ENCODE measurements at places on chromosomes 6 and 20.

DNA sequence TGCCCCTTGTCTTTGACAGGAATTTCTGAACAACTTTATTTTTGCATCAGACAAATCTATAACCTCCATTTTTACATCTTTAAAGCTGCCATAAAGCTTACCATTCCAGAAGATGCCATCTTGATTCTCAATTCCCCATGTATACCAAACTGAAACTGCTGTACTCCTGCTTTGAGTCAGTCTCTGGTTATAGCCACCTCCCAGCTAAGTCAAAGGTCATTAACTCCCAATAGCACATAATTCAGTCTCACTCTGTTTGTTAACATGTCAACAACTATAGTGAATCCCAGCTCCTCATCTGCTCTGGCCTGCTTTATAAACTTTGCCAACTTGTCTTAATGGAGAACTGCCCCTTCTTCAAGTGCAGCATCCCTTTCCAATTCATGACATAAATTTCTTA, 343.6 kb downstream of the FRK start:
- DNase-seq, result no peak

DNA sequence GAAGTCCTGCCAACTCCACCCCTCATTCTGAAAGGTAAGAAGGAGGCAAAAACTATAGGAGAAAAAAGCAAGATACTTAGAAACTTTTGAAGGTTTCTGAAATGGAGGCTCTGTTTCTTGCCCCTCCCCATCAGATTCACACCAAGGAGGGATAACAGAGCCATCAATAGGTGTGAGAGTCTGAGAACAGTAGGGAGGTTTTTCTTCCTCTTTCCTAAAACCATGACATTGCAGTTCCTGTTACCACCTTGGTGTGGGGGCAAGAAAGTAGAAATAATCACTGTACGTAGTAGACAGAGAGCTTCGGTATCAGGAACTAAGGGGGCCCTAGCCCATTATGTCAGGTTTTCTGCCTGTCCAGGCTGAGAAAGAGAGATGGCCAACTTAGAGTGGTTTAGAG, 333.3 kb upstream of the SYNCRIP start:
- no peak for DNase-seq

GRCh38 chr6:26195924-26196845, 109.0 kb downstream of the HFE start:
- no peak for DNase-seq

DNA sequence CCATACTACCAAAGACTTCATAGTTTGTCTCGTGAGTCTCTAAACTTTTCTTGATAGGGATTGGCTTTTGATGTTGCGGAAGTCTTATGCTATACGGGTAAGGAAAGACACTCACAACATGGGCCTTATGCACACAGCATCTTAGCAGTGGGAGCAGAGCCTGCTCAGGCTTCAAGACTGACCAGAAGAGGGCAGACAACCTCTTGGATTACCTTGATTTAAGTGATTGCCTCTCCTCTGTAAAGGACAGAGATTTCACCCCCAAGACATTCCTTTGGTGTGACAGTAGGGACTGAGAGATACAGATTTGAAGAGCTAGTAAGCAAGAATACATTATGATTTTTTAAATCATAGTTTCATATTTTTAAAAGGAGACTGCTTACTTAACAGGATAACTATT, 71.0 kb upstream of the SAMD3 start:
- DNase-seq, result no peak

- no peak for DNase-seq
These were observed 100.8 kb upstream of the NEDD9 start for GRCh38 chr6:11333132-11333849.

DNA sequence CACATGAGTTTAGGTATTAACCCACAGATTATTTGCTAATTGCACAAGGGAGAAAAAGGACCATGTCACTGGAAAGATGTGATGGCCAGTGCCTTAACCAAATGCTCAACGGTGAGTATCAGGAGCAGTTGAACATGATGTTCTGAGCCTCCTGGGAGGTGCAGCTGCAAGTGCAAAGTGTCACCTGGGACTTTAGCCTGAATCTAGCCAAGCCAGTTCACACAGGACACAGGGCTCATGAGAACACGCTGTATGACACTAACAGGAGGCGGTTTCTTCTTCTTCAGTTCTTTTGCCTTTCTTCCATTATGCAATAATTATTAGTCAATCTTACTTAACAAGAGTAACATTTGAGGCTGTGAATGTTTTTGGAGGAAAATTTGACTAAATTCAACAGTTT, 225.3 kb downstream of the THBS2 start:
- no peak for DNase-seq

- DNase-seq, result no peak
These were observed 20.3 kb downstream of the ZMYND8 start for GRCh38 chr20:47336129-47336754.

DNA sequence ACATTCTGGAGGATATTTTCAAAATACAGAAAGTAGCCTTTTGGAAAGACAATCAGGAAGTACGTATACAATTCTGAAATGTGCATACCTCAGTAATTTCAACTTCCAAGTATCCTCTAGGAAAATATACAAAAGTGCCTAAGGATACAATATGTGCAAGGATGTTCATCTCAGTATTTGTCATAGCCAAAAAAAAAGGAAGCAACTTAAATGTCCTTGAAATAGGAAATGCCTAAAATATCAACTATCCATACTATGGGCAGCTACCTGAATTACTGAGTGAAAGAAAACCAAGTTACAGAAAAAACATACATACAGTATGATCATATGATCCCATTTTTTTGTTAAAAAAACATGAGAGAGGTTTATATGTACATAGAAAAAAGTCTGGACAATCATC, 1.5 kb downstream of the PPIL1 start:
- no peak for DNase-seq

DNA sequence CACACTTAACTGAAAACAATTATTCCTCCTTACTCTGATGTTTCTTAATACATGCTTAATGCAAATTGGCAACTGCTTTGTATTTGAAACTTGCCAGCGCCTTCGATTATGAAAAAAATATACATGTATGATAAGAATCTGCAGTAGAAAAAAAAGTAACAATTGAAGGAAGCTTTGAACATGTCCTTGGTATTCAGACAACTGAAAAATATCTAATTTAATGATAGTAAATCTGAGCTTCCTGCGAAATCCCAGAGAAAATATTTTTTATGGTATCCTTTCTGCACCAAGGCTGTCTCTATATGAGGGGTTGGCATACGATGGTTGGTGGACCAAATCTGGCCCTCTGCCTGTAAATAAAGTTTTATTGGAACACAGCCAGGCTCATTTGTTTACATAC, 186.2 kb downstream of the HDGFL1 start:
- no peak for DNase-seq

DNA sequence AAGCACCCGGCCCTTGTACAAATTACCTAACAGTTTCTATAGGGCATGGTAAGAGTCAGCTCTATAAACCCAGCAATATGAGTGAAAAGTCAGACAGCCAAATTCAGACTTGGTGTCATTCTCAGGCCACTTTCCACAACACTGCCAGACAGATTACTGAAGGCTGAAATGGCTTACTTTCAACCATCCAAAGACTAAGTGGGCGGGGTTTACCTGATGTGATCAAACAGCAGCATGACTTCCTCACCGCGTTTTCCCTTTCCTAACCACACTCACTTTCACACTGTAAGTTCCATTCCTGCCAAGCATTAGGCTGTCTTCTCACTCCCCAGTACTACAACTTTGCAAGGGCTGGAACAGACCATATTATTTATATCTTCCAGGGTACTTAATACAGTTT, 85.9 kb downstream of the SMLR1 start:
- DNase-seq, result no peak

- no peak for DNase-seq
These were observed 6.5 kb upstream of the BTN3A2 start for GRCh38 chr6:26358511-26358981.

GRCh38 chr20:37749620-37750403, 56.0 kb downstream of the CTNNBL1 start:
- DNase-seq, result no peak

DNA sequence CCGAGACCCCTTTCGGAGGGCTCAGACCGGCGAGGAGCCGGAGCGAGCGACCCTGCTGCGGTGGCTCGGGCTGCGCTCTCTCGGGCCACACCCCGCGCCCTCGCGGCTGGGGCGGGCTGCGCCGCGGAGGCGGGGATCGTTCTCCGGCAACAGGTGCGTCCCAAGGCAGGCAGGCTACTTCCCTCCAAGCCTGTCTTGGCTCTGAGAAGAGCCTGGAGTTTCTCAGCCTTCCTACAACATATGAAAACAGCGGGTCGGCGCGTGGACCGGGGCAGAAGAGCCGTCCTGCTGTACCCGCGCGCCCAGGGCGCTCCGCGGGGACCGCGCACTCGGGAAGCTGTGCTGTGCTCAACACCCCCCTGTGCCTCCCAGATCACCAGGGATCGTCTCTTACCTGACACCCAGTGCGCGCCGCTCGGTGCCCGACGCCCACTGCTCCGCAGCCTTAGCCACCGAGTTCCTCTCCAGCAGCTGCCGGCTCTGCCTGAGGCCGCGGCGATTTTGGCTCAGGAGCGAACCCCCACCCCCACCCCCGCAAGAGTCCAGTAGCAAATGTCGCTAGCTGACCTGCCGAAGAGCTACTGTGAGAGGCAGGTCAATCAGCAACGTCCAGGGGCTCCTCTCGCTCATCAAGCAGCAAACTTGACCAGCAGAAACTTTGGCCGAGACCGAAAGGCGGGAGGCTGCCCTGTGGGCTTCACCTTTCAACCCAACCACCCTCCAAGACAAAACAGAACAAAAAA, 3.7 kb upstream of the OLIG3 start:
- DNase-seq, result peak; percentile 37

GRCh38 chr20:51531141-51531710, 11.3 kb downstream of the NFATC2 start:
- no peak for DNase-seq

GRCh38 chr6:114407426-114408035, 64.7 kb upstream of the HS3ST5 start:
- DNase-seq, result no peak

DNA sequence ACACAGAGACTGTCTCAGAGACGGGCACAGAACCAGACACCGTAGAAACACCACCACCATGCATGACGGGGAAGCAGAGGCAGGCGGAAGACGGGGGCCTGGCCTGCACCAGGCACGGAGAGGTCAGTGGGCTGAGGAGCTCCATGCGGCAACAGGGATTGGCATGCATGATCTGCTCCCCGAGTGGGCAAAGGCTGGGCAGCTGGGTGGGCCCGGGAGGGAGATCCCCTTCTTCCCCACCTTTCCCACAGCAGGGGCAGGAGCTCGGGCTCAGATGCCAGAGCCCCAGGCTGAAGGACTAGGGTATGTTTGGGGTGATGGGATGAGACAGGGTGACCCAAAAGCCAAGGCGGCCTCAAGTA, 43.2 kb downstream of the RAB44 start:
- no peak for DNase-seq
